ENCODE measurements at places on chromosomes 13 and 19. TPM values are rescaled to one million over a fixed set of nuclear protein-coding genes. Genes with fewer than 3 reads are reported as not detected.

- DNase-seq: no peak
These were observed 20.3 kb upstream of the TUBGCP3 start for GRCh38 chr13:112608212-112608611.

- no peak for DNase-seq
These were observed 878.5 kb downstream of the UQCRFS1 start for GRCh38 chr19:28334419-28334818.

DNA sequence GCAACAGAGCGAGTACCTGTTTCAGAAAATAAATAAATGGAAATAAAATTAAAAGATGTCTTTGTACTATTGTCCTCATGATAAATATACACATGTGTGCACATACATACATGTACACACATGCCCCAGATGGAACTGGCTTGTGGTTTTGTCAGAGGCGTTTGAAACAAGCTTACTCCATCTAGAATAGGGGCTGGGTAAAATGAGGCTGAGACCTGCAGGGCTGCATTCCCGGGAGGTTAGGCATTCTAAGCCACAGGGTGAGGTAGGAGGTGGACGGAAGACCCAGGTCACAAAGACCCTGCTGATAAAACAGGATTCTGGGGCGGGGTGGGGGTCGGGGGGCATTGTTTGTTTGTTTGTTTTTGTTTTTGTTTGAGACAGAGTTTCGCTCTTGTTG lies 8.1 kb upstream of the SIN3B start:
- DNase-seq: no peak

DNA sequence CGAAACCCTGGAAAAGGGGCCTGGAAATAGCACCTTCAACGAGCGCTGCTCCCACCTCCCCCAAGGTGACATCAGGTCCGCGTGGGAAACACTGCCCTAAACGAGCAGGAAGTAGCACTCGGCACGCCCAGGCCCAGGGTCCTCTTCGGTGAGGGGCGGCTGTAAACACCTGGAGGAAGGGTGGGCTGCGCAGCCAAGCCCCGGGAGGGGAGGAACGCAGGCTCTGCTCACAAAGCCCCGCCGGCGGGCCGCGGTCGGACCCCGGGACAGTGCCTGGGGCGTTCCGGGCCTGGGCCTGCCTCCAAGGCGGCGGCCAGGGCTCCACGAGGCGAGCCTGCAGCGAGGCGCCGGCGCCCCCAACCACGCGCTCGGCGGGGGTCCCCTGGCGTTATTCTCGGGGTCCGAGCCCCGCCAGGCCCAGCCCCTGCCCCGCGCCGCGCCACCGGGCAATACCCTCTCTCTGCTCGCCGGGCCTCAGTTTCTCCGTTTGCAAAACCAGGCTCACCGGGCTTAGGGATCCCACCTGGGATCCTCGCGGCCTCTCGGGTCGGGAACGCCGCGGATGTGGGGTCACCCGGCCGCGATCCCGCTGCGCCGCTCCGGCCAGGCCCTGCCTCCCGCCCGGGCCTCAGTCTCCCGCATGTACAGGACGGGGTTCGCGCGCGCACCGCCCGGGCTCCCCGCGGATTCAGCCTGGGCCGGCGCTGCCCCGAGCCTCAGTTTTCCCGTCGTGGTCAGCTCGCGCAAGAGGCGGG lies 630 bp downstream of the RNF126 start:
- DNase-seq: peak; percentile 36

DNA sequence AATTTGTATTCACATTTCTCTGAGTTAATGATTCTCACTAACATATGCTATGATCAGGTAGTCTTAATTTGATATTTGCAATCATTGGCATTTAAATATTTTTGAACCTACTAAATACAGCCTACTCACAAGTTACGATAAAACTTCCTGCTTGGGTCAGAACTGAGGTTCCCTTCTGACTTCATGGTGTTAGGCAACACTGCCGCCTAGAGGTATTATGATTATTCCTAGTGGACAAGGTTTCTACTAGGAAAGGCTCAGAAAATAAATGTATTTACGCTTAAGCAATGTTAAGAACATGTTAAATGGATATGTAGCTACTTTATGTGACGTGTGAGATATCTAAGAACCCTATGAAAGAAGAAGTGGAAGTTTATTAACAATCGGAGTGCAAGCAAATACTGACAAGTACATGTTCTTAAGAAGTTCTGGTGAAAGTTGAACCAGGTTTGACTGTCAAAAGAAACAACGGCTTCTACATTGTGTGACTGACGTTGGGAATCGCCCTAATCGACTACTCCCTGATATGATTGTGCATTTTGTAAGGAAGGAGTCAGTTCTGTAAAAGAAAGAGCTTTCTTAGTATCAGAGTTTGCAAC lies 1395.8 kb downstream of the SLITRK5 start:
- DNase-seq: no peak

DNA sequence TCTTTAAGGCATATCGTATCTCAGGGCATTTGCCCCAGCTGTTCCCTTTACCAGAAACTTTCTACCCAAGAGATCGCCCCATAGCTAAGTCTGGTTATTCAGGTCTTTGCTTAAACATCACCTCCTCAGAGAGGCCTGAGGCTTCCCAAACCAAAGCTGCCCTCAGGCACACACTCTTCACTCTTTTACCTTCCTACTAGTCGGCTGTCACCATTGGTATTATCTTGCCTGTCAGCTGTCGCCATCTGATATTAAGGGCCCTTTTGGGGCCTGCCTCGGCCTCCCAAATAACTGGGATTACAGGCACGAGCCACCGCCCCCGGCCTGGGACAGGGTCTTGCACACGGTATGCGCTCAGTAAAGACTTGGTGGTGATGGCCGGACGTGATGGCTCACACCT lies 1.0 kb downstream of the GADD45GIP1 start:
- DNase-seq: no peak

GRCh38 chr19:39474139-39474620 lies 6.5 kb upstream of the TIMM50 start:
- peak; percentile 37 for DNase-seq

DNA sequence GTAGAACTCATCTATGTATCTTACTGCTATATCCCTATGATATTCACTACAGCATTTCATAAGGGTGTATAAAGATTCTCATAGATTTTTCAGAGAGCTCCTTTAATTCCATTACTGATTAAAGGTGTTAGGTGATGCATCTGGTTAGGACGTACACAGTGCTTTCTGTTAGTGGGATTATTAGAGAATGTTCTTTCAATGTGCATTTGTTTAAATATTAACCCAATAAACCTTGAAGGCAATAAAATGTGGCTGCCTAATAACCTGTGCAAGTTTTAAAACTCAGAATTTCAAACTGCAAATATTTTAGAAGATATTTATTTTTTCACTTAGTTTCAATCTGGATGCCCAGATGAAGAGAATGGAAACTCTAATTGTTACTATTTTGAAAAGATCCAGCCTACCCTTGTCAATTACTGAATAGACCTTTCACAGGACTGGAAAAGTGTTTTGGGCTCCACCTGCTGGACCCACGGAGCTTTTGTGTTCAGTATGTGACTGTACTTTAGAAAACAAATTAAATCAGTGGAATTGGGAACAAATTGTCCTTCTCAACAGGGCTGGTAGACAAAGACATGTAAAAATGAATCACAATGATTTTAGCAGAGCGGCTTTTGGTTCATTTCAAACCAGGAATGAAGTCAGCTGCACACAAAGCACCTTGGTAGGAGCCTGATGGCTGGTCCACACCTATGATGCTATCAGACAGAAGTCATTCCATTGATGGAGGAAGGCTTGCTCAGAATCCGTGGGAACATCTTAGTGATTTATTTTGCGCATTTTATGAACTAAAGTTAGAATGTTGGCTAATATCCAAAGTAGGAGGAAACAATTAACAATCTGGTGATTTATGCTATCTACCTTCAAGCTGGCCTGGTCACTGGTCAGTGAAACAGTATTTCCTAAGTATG lies 89.4 kb upstream of the RAP2A start:
- peak; percentile 78 for DNase-seq

GRCh38 chr19:58328999-58329398 lies 2.2 kb downstream of the ZSCAN22 start:
- DNase-seq: no peak

- no peak for DNase-seq
These were observed 30.9 kb downstream of the RASA3 start for GRCh38 chr13:114101358-114102130.

- DNase-seq: no peak
These were observed 118.1 kb upstream of the SOX1 start for GRCh38 chr13:111948811-111949210.

GRCh38 chr19:58009301-58009665 lies 6.7 kb upstream of the ZNF606 start:
- no peak for DNase-seq

- DNase-seq: peak; percentile 17
These were observed 253.8 kb downstream of the KLF12 start for GRCh38 chr13:73880365-73880764.

GRCh38 chr13:57823704-57824103 lies 192.2 kb downstream of the PCDH17 start:
- DNase-seq: no peak

DNA sequence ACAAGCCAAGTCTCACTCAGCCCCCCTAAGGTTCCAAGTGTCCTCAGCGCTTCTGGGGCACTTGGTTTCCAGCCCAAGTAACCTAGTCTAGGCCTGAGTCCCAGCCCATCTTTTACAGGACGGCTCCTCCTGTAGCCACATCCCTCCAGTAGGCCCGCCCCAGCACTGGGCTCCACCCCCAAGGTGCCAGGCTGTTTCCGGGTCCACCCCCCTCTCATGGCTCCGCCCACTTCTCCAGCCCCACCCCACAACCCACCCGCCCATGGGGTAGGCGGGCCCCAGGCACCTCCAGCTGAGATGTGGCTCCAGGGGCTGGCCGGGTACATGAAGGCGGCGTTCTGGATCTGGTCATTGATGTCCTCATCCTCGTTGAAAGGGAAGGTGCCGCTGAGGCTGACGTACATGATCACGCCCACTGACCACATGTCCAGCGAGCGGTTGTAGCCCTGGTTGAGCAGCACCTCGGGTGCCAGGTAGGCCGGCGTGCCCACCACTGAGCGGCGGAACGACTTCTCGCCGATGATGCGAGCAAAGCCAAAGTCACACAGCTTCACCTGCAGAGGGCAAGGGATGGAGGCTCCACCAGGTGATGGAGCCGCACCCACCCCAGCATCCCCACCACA lies 17.2 kb upstream of the DACT3 start:
- DNase-seq: peak; percentile 13

DNA sequence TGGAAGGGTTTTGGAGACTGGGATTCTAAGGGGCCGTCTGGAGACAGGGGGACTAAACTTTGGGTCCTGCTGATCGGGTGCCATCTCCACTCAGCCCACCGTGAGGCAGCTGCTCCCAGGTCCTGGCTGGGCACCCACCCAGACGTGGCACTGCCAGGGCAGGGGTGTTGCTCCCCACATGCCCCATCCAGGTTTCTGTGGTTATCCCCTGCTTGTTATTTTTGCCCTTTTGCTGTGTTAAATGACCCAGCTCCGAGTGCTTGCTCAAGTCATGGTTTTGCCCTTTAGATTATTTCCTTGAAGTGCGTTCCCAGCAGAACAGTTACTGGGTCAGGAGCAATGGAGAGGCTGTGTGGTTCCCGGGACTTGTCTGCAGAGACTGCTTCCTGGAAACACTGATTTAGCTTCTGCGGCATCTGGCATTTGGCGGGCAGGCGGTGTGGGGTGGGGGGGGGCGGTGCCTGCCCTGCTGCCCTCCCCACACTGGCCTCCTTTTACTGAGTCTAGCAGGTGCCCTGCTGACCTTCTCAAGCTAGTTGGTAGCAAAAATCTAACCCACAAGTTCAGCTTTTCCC lies 1.9 kb downstream of the RAB11B start:
- DNase-seq: peak; percentile 63

DNA sequence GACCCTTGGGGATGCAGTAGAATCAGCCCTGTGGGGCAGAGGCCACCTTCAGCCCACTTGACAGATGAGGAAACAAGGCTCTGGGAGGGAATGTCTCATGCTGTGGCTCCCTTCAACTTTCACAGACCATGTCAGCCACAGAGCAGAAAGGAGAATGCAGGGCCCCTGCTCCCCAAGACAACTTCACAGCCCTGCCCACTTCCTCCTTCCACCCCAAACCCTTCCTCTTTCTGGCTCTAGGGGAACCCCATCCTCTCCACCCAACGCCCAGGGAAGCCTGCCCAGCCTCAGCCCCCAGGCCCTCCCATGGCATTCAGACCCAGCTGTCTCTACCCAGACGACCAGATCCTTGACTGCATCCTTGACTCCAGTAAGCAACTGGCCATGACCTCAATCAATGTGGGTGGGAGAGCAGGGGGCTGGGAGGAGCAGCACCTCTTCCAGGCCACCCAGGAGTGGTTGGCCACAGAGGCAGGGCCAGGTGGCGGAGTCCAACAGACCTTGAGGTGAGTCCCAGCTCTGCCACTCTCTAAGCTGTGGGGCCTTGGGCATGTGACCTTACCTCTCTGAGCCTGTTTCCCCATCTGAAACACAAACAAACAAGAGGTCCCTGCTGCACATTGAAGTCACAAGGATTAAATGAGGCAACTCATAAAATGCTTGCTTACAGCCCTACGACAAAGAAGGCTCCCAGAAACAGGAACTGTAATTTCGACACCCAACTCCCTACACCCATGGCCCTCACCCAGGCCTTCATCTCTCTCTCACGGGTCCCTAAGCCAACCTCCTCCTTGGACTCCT lies 15.8 kb downstream of the DEDD2 start:
- no peak for DNase-seq

DNA sequence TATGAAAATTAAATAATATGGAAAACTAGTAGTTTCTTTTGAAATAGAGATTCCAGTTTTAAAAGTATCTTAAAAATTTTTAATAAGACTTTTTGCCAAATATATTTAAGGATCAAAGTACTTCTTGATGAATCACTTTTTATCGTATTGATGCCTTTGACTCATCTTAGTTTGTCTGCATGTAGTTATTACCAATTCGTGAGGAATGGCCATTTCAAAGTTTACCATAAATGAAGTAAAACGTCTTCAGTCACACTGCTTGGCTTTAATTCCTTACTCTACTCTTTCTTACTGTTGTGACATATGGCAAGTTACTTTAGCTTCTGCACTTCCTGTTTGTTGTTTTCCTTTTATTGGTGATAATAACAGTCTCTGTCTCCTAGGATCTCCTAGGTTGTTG lies 38.3 kb downstream of the NDFIP2 start:
- no peak for DNase-seq

- no peak for DNase-seq
These were observed 74.3 kb upstream of the ZNF43 start for GRCh38 chr19:21910318-21910717.

DNA sequence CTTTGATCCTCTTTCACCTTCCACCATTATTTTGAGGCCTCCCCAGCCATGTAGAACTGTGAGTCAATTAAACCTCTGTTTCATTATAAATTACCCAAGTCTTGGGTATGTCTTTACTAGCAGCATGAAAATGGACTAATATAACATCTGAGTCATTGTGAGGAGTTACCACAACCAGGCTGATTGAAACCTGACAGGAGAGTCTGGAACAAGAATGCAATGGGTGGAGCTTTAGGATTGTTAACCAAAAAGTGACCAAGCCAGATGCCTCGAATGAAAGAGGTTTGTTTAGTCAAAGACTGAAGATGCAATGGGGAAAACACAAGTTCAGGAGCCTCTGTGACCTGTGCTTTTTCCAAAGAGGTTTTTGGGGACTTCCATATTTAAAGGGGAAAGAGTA lies 659.0 kb downstream of the SLITRK6 start:
- DNase-seq: no peak

PGLYRP2 gene
- polyA plus RNA-seq: 0.19 TPM

TMEM238 gene
- 0.18 TPM for polyA plus RNA-seq

B3GNT3 gene
- polyA plus RNA-seq: 0.10 TPM

INSR gene
- 4.9 TPM for polyA plus RNA-seq

ZNF90 gene
- polyA plus RNA-seq: 0.92 TPM

DACH1 gene
- polyA plus RNA-seq: 8.3 TPM

CCDC194 gene
- 0.11 TPM for polyA plus RNA-seq

C3 gene
- polyA plus RNA-seq: 0.23 TPM

TTC9B gene
- not detected for polyA plus RNA-seq

SLC6A16 gene
- polyA plus RNA-seq: 0.72 TPM

BICRA gene
- polyA plus RNA-seq: 3.8 TPM

Data from endothelial cell of umbilical vein (primary cell).